ENCODE measurements at places on chromosomes 11 and 22.
A peak's percentile ranks its signal among the peaks of the same experiment; 100 is the strongest.

DNA sequence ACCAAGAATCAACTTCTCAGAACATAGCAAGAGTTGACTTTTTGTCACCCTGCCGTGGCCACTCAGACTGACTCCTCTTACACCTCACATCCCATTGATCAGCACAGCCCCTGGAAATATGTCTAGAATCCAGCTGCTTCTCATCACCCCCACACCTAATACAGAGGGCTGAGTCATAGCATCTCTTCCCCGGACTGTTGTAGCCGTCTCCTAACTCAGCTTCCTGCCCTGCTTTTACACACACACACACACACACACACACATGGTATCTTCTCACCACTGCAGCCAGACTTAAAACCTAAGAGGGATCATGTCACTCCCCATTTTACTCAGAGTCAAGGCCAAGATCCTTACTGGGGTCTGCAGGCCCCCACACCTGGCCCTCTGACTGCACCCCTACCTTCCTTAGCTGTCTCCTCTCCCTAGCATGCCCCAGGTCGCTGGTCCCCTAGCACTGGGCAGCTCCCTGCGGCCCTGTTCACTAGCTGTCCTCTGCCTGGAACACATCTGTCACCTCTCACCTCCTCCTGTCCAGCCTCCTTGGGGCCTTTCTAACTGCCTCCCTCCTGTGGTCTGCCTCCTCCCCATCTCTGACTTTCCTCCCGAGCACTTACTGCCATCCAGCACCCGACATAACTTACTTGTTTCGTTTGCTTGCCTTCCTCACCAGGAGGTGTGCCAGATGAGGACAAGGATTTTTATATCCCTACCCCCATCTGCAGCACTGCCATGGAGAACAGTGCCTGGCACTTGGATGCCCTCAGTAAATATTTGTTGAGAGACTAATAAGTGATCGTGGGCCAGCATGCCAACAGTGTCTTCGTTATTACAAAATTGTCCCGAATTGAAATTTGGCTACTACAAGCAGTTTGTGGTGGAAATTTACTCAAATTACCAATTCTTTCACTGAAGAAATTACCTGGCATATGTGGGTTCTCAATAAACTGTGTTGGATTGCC lies 61.9 kb downstream of the BMAL1 start:
- peak; percentile 44 for DNase-seq

DNA sequence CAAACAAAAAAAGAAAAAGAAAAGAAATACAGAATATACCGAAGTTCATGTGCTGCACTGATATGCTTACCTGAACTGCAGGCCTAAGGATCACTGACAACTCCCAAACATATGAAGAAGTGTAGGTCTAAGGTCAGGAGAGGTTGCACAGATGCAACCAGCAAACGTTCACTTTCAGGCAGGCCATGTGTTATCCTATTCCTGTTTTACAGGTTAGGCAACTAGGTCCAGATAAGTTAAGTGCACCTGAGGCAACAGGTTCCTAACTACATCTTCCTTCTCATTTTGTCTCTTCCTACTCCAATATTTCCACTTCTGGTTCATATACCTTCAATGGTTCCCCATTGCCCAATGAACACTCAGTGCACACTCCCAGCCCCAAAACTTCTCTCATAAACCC lies 15.1 kb downstream of the PI4KA start:
- no peak for DNase-seq

GRCh38 chr11:75275581-75275980 lies 35.0 kb downstream of the TPBGL start:
- no peak for DNase-seq

DNA sequence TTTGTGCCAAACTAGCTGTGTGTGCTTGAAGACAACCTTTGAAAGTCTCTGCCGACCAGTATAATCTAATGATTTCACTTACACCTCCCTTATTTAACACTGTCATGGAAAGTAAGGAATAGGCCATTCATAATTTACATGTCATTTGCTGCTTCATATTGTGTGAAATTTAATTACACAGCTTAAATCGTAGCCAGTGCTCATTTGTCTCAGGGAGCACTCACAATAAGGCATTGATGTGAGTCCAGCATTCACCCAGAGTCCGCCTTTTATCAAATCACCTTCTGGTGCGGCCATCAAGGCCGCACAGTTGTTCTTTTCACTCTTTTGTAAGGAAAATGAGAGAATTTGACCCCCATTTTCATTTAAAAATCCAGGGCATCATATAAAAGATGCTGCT lies 46.9 kb downstream of the PAX6 start:
- no peak for DNase-seq

DNA sequence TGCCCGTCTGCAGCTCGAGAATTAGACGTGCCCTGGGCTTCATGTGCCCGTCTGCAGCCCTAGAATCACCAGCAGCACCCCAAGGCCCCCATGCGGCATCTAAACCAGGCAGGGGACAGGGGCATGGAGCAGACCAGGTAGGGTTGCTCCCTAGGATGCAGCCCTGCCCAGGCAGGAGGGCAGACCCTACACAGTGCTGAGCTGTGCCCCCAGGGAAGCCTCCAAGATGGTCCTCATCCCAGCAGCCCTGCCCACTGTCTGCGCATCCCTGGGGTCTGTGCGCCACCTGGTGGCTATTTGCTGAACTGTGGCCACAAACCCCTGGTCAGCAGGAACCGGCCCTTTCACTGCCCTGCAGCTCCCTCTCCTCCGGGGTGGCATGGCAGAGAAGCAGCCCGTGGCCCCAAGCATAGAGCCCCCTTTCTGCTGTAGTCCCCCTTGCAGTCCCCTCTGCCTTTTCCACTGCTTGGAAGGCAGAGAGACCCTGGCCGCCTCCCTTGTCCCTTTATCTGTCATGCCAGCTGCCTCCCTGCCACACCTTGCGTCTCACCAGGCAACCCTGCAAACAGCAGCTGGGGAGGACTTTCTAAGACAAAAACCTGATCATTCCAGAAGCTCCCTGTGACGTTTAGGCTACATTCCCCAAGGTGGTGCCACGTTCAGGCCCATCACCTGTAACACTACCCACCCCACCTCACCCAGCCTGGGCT lies 86.6 kb downstream of the KCNQ1 start:
- DNase-seq: no peak

- DNase-seq: no peak
Measured at GRCh38 chr11:33700063-33700501, 544 bp downstream of the C11orf91 start.

DNA sequence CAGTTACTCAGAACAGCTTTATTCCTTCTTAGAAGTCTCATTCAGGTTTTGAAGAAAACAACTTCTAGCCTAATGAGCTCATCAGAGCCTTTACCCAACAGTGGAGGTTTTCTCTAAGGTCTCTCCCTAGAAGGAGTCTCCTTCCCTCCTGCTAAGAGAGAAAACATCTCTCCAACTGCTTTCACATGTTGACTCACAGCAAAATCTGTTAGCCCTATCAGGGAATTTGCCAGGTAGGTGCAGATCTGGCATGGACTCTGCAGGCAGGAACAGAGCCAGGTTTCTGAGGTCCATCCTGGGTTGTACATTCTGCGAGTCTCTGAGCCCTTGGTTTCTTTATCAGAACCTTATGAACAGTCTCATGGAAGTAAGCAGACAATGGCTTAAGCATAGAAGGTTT lies 214.4 kb downstream of the HIPK3 start:
- DNase-seq: no peak

GRCh38 chr22:29788339-29789279 lies 21.4 kb downstream of the UQCR10 start:
- no peak for DNase-seq

GRCh38 chr22:38935616-38936015 lies 21.8 kb upstream of the APOBEC3A start:
- no peak for DNase-seq

GRCh38 chr11:64633555-64634159 lies 42.6 kb downstream of the SLC22A12 start:
- no peak for DNase-seq

DNA sequence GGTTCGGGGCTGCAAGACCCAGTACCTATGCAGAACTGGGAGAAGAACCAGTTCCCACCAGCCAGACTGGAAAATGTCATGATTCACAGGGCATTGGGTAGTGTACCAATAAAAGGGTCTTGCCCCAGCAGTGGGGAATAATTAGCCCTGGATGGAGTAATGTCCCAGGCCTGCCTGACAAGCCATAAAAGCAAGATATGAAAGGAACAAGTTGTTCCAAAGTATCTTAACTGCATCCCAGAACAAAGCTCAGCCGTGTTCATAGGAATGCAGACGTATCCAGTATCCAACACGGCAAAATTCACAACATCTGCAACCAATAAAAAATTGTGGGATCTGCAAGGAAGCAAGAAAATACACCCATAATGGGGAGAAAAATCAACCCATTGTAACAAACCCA lies 47.9 kb downstream of the ASCL2 start:
- no peak for DNase-seq

GRCh38 chr11:128058580-128059208 lies 528.7 kb downstream of the ETS1 start:
- DNase-seq: no peak

- no peak for DNase-seq
Measured at GRCh38 chr11:108112057-108112456, 9.3 kb upstream of the ACAT1 start.

DNA sequence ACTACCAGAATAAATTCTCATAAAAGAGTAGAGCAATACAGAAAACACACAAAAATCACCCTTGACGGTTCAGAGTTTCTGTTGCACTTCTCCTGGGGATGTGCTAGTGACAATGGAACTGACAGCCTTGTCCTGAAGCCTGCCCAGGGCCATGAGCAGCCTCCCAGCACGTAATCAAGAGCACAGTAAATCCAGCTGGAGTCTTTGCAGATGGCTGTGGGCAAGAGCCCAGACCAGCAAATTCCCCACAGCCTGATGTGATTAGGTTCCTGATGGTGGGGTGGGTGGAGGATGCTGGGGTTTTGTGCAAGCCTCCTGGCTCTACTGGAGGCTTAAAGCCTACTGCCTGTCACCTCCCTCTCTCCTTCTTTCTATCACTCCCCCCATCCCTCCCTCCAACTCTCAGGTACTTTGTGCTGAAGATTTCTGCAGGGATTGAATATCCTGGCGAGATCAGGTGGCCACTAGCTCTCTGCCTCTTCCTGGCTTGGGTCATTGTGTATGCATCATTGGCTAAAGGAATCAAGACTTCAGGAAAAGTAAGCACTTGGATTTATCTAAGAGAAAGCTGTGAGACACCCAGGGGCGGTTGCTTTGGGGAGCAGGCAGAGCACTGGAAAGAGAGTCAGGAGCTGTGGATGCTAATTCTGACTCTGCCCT lies 18.1 kb downstream of the SLC6A5 start:
- no peak for DNase-seq

- no peak for DNase-seq
Measured at GRCh38 chr22:49274754-49275380, 552.8 kb downstream of the BRD1 start.

DNA sequence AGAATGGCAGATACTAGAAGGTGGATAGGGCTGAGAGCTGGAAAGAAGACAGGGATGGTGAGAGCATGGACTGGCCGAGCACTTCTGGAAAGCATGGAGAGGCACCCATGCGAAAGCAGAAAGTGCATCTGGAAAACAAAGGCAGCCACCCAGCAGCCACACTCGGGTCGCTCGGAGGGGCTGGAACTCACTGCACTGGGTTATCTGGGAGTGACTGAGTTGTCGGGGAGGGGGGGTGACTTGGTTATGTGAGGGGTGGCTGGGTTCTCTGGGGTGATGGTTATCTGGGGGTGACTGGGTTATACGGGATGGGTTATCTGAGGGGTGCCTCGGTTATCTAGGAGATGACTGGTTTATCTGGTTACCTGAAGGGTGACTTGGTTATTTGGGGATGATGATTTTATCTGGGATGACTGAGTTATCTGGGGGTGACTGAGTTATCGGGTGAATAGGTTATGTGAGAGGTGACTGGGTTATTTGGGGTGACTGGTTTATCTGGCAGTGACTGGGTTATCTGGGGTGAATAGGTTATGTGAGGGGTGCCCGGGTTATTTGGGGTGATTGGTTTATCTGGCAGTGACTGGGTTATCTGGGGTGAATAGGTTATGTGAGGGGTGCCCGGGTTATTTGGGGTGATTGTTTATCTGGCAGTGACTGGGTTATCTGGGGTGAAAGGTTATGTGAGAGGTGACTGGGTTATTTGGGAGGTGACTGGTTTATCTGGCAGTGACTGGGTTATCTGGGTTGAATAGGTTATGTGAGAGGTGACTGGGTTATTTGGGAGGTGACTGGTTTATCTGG lies 2.6 kb upstream of the PANX2 start:
- no peak for DNase-seq
